ENCODE measurements at places on chromosomes 4 and X.

DNA sequence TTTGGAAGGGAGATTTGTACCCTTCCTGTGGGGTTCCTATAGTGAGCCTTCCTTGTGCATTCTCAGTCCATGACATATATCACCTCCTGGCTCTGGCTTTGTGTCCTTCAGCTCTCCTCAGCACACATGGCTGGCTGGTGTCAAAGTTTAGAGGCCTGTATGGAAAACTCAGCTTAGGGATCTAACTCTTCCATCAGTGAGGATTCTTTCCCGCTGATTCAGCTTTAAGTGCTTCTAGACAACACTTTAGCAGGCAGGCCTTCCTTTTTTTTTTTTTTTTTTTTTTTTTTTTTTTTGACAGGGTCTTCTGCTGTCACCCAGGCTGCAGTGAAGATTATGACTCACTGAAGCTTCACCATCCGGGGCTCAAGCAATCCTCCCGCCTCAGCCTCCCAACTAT, 84.2 kb downstream of the NPNT start:
- DNase-seq = no peak

- DNase-seq = no peak
Observed at GRCh38 chrX:23633834-23634580, 33.3 kb upstream of the PRDX4 start.

DNA sequence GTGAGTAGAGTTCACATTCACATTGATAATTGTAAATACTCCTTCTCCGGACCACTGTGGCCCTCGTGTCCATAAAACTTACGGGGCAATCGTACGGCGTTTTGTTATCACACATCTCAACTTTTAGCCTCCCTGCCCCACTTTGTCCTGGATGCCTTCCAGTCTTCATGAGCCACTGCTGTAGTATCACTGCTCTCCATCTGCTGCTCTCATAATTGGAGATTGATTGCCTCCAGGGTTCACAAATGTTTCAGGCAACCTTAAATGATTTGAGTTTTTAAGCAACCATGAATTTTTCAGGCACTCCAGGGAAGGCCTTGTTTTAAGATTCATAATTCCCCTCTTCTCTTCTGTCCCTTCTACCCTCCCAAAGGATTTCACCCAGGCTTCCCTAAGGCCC, 28.4 kb downstream of the ALPK1 start:
- no peak for DNase-seq

DNA sequence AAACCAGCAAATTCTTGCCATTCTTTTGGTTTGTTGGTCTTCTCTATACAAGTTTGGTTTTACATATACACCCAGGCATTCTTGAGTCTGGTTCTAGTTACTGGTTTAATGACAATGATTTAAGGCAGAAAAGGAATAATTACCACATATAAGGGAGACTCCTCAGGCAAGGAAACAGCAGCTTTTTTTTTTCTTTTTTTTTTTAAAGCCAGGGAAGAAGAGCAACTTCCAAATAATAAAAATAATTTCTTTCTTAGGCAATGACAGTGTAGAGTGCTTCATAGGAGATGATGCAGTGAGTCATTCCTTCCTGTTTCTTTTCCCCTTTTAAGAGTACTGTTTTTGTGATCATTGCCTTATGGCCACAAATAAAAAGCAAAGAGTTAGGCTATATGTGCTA, 289.7 kb downstream of the DKK2 start:
- DNase-seq = no peak

DNA sequence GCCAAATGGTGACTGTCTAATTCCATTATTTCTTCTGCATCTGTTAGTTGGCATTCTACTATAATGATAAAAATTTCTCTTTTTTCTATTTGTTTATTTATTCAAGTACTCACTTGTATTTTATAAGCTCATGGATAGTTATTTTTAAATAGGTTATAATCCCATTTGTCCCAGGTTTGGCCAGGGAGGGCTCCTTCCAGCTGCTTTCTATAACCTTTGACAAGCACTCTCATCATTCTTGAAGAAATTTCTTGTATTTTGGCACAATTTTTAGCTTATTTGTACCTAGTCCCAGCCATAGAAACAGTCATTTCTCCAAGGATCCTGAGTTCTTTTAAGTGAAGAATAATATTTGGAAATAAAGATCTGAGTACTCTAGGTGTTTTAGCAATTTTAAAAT, 1038.6 kb upstream of the AGA start:
- DNase-seq = no peak

DNA sequence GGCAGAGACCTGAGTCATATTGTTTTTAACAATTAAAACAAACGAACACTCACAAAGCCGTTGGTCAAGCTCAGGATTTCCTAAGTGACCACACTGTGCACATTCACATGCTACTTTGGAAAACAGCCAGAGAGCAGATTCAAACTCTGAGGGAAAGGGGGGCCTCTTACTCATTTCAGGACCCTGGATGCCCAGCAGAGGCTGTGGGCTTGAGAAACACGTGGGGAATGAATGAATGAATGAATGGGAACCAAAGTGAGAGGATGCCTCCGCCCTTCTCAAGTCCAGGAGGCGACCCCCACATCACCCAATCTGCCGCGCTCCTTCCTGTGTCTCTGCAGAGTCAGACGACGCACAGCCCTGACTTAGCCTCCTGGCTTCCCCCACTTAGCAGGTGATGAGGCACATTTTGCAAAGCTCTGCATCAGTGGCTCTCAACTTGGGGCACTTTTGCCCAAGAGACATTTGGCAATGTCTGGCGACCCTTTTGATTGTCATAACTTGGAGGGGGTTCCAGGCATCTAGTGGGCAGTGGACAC, 76.0 kb downstream of the ABLIM2 start:
- DNase-seq = no peak

GRCh38 chr4:34814266-34814665, 1430.0 kb downstream of the ARAP2 start:
- no peak for DNase-seq

- no peak for DNase-seq
Observed at GRCh38 chr4:83093060-83093640, 21.4 kb downstream of the PLAC8 start.

- DNase-seq = no peak
Observed at GRCh38 chrX:44101281-44101680, 128.1 kb upstream of the NDP start.

GRCh38 chr4:37749398-37749988, 63.3 kb upstream of the RELL1 start:
- no peak for DNase-seq

GRCh38 chrX:15336023-15336413, 695 bp upstream of the PIGA start:
- DNase-seq = no peak

GRCh38 chrX:105375816-105376215, 155.3 kb upstream of the TEX13A start:
- no peak for DNase-seq

GRCh38 chrX:109184506-109185139, 297.3 kb downstream of the GUCY2F start:
- no peak for DNase-seq

GRCh38 chrX:76029385-76029784, 143.5 kb upstream of the PBDC1 start:
- DNase-seq = no peak

GRCh38 chr4:71857713-71858451, 74.0 kb upstream of the GC start:
- no peak for DNase-seq

DNA sequence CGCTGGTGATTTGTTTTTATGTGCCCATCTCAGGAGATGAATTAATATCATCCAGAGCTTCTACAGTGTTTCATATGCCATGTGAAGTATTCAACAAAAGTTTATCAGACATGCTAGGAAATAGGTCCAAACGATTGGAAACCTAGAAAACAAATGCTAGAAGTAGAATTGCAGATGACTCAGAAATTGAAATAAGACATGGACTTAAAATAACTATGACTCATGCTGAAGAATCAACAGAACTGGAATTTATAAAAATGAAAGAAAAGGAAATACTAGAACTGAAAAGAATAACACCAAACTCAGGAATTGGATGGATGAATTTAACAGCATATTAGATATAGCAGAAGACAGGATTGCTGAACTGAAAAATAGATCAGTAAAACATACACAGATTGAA, 172.7 kb upstream of the GIMD1 start:
- no peak for DNase-seq

GRCh38 chrX:115068896-115069295, 51.5 kb upstream of the IL13RA2 start:
- no peak for DNase-seq

DNA sequence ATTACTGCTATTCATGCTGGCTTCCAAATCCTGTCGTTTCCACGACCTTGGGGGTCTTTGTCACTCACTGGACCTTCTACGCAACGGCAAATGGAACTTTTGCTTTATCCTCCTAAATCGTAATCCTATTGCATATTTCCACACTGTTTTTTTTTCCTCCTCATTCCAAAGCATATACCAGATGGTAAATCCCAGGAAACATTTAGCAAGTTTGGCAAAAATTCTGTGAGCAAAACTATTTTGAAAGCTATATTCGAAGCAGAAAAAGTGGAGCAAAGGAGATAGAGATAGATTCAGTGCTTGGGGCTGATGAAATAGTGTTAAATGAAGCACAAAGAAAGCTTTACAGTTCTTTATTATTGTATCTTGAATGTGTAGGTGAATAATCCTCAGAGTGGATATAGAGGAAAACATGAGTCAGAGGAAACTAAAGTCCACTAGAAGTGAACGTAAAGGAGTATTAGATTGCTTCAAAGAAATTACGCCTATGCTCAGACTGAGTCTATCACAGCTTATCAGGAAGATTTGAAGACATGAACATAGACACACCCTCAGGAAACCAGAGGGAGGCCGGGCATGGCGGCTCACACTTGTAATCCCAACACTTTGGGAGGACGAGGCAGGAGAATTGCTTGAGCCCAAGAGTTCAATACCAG, 50.2 kb upstream of the FAM9A start:
- no peak for DNase-seq

DNA sequence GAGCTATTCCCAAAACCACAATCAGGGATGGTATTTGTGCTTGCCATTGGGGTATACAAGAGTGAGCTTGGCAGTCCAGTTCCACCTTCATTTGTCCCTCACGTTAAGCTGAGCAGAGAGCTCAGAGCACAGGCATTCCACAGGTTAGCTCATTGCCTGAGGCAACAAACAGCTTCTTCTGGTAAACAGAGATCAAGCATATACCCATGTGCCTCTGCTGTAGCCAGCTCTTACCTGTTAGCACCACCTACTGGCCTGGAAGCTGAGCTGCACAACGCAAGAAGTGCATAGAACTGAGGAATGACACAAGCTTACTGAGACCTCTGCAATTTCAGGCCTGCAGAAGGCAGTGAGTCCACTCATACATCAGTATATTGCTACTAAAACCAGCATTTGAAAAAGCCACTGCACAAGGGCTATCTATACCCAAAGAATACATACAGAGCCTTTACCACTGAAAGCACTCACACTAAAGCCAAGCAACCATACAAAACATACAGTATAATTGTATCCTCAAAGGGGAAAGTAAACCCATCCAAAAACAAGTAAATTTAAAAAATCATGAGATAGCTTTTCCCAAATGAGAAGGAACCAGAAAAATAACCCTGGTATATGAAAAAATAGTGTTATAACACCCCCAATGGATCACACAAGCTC, 258.3 kb upstream of the GABRA2 start:
- no peak for DNase-seq

All from GM12892 (cell line).